Amniotic epithelial cell (primary cell): ENCODE measurements at places on chromosomes 11 and 22.

DNA sequence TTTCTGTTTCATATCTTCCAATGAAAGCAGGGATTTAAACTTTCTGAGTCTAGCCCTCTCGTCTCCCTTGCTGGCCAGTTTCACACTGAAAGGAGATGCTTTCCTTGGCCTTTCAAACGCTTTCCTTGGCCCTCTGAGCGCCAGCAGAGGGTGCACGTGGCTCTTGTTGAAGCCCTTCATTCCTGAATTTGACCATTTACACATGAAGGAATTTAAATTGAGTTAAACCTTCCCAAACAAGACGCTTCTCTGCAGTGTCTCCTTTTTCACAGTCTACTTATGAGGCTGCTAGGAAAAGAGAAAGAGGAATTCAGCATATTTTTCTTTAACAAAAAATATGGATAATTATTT is 21.6 kb downstream of the NNMT start:
- peak; percentile 62 for DNase-seq

GRCh38 chr11:65573391-65574079 is 1.2 kb downstream of the FAM89B start:
- no peak for DNase-seq

DNA sequence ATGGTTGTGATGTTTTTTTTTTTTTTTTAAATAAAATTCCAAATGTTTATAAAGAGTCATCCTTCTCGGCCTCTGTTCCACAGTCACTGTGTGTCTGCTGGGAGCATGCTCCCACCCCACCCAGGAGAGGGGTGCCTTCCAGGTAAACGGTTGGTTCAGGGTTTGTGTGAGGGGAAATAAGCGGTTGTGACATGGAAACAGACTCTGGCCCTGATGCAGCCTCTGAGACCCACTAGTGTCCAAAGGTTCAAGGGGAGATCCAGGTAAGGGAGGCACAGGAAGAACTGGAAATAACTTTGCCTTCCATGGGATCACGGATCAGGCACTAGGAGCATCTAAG is 6.0 kb upstream of the GAS2L1 start:
- DNase-seq, result no peak

GRCh38 chr11:68077617-68078582 is 39.1 kb downstream of the TCIRG1 start:
- no peak for DNase-seq

- DNase-seq, result no peak
These were observed 35.8 kb downstream of the C11orf91 start for GRCh38 chr11:33664827-33665226.

GRCh38 chr11:31870609-31871309 is 59.6 kb upstream of the PAX6 start:
- peak; percentile 40 for DNase-seq
